ENCODE measurements at places on chromosomes 12 and 14.

DNA sequence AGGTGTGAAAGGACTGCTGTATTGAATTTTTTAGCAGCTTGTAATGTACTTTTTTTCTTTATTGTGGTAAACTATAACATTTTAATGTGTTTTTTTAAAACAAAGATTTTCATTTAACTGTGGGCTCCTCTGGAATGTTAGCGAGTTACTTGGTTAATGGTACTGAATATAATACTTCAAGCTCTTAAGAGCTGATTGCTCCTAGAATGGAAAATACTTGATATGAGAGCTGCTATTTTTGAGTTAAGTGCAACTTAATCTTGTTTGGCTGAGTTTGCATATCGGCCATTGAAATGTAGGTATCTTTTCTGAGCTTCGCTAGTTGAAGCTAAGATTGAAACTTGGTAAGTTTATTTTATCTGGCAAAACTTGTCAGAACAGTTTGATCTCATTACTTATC, 7.4 kb downstream of the TMBIM6 start:
- no peak for DNase-seq

- DNase-seq: no peak
Observed at GRCh38 chr14:65302571-65303189, 109.8 kb upstream of the FUT8 start.

GRCh38 chr12:124172636-124173035, 122.3 kb upstream of the RFLNA start:
- no peak for DNase-seq

DNA sequence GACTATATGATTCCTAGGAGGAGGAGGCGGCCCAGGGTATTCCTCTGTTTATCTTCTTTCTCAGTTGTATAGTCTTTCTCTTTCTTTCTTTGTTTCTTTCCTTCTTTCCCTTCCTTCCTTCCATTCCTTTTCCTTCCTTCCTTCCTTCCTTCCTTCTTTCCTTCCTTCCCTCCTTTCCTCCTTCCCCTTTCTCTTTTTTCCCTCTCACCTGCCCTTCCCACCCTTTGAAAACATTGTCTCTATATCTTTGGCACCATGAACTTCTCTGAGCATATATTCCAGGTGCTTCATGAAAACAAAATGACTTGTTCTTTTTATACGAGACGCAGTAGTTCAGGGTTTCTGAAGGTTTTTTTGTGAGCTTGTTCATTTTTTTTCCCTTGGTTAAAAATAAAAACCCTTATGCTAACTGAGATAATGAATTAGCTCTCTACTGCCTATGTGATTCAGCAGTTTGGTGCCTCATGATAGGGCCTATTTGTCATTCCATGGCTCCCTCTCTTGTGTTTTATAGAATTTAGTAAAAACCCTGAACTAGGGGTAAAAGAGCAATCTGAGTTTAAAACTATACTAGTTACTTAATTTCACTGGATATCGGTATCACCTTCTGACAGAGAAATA, 3.2 kb upstream of the TESPA1 start:
- no peak for DNase-seq

DNA sequence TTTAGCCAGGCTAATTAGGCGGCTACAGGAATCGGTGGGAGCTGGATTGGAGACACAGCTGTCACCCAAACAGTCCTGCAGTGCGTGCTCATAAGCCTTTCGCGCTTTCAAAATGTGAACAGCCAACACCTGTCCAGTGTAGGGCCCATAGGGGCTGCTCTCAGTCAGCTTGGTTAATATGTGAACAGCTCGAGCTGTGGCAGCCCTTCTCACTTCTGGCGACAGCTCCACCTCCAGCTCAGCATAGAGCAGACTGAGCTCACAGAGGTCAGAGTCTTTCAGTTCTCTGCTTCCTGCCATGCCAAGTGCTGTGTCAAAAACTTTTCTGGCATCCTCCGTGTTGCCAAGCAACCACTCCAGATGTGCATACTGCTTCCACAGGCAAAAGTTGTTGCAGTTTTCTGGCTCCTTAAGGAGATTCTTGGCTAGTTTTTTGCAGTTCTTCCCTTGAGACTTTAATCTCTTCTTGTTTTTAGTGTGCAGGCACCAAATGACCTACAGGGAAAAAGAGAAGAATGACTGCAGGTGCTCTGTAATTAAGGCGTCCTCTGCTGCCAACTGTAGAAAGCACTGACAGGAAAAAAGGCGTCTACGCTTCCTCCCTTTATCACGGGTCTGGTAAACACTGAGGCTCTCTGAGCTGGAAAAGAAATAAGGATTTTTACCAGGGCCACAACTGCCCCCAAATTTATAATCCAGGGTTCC, 32.5 kb downstream of the PSMC1 start:
- no peak for DNase-seq

DNA sequence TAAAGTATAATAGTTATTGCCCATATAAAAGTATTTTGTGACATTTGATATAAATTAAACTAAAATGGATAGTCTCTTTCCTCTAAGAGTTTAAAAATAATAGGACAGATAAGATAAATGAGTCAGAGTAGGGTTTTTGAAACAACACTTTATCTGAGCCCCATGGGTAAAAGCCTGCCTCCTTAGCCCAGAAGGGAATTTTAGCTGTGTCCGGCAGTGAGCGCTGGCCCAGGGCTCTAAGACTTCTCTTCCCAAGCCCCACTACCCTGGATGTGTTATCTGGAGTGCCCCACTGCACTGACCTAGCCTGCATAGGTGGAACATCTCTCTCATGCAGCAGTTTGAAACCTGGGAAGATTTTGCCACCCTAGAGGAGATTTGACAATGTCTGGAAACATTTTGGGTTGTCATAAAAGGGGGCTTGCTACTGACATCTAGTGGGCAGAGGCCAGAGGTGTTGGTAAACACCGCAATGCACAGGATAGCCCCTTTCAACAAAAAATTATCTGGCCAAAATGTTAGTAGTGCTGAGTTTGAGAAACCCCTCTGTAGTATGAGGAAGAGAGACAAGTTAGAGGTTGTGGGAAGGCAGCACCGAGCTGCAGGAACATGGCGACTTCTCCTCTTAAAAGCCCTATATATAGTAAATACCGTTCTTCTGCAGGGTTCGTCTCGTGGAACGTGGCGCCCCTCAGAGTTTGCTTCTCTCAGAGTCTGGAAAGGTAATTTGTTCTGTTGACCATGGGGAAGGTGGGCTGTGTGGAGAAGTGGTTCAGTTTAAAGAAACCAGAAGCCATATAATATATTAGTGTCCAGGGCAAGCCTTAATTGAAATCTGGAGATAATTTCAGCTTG, 29.3 kb upstream of the ATF1 start:
- DNase-seq: no peak

DNA sequence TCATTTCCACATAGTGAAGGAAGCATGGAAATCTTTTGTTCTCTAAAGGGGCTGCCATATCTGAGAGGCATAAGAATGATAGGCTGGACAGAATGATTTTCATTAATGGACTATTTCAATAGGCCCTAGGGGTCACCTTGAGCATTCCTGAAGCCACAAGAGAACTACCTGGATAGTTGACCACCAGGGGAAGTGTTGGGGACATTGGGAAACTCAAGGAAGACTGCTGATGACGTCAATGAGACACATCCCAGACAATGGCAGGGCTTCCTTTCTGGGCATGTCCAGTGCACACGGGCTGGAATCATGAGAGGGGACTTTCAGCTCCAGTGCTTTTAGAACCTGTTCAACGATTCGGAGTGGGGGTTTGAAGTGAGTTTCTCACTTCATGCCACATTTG, 48.8 kb upstream of the CHST11 start:
- DNase-seq: no peak

DNA sequence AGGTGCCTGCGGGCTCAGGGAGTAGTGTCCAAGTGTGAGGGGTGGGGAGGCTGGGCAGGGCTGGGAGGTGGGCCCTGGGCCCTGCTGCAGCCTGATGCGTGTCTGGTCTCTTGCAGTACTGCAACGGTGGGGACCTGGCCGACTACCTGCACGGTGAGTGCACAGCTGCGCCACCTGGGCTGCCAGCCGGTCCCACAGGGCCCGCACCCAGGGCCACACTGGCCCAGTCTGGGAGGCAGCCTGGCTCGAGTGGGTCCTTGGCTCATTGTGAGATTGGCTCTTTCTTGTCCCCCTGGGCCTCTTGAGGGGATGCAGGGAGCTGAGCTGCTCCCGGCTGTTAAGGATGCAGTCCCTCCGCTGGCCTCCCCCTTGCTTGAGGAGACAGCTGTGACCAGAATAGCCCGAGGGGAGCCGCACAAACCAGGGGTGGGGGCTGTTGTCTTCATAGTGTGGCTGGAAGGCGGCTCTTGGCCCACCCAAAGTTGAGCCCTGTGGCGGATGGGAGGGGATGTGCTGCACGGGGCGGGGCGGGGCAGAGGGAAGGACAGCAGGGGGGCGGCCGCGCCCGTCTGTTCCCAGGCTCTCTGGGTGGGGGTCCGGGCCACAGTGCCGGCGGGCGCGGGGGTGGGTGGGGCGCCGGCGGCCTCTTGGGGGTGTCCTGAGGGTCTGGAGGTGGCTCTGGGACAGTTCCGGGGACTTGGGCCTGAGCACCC, 13.1 kb downstream of the ULK1 start:
- DNase-seq: no peak

DNA sequence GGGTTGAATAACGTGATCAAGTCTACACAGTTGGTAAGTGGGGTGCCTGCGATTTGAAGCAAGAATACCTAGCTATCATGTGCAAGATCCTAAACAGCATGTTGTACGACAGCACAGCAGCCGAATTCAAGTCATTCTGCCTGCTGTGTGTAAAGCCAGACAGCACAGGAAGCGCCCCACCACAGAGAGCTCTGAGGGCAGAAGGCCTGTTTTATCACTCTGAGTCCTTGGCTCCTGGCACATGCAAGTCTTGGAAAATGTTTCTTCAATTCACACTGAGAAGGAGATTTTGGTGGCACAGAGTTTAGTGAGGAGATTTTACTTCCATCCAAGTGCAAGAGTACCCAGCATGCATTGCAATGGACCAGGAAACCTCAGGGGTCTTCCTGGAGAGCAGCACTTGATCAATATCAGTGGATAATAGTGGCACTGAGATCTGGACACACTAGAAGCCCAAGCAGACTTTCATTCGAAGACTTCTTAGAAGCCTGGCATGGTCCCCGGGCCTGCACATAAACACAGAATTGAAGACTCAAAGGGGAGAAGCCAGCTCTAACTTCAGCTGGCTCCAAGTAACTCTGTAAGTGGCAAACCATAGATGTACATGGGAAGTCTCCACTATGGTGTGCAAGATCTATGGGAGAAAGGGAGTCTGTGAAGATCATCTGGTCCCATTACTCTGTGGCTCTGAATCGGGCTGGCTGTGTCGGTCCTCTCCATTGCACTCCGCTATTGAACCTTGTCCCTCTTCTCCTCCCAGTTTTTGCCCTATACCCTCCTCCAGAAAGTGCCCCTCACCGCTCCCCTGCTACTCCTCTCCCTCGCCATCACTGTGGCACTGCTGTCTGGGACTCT, 1.5 kb upstream of the KRT1 start:
- peak; percentile 39 for DNase-seq

DNA sequence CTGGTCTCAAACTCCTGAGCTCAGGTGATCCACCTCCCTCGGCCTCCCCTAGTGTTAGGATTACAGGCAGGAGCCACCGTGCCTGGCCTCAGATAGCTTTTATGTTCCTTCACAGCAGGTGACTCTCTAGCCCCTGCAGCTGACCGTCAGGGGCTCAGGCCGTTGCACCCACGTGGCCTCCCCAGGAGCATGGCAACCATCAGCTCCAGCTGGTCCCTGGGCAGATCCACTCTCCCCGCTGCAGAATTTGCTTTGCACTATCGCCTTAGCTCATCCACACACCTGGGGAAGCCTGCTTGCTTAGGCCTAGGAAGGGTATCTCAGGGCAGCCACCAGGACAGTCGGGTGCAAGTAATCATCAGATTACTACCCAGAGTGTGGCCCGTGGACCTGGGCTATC, 62.6 kb downstream of the TSPAN9 start:
- no peak for DNase-seq

DNA sequence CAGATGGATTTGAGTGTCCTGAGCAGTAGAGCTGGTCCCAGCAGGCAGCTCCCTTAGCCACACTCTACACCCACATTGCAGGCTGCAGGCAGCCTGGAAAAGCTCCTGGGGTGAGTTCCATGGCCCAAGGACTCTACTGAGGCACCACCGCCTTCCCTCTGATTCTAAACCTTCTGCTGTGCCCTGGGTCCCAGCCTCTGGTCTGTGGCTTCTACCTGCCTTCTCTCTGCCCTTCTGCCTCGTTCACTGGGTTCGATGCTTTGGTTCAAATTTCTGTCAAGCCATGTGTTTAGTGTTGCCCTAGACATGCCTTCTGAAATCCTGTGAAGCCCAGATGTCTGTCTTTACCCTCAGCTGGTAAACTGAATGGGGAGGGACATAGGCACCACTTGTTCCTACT, 1.5 kb upstream of the FGF6 start:
- no peak for DNase-seq

- DNase-seq: no peak
Observed at GRCh38 chr12:8855891-8856290, 33.5 kb downstream of the A2ML1 start.

DNA sequence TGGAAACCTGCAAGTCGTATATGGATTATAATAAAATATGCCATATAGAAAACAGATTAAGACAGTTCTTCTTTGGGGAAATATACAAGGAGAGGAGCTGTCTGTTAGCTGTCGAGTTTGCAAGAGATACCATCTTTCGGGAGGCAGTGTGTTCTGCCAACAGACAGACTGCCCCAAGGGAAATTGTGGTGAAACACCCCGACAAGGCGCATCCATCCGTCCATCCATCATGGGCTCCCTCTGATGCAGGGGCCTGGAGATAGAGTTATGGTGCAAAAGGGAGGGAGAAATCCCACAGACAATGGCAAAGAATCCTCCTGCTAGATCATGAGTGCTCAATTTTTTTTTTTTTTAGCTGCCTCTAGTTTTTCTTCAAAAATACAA, 156.3 kb downstream of the DPF3 start:
- DNase-seq: no peak

DNA sequence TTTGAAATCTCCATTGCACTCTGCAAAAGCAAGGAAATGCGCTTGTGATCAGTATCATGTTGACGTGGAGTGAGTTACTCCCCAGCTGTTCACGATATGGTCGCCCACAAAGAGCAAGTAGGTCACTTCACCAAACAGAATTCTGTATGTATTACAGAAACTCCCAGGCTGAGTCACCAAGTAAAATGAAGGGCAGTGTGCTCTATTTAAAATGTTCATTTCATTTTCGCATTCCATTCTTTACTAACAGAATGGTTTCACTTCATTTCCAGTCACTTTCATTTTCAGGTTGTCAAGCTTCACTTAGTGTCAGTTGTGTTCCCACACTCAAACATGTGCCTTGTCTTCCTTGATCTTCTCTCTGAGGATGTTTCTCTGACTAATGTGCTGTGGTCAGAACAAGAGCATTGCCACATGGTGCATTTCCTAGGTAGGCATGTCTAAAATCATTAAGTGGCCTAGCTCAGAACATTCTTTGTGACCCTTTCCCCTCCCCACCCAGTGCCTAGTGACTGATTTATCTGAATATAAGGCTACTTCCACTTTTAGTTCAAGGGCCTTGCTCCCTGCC, 391.2 kb downstream of the RAD51B start:
- DNase-seq: peak; percentile 7

- DNase-seq: no peak
Observed at GRCh38 chr12:119885549-119885948, 8.4 kb upstream of the CIT start.

- no peak for DNase-seq
Observed at GRCh38 chr14:74502236-74503019, 8.9 kb downstream of the ISCA2 start.

All from activated CD4-positive, alpha-beta T cell treated with anti-CD3 and anti-CD28 coated beads, Interleukin-2, amount 50 U/mL, for 1 hour (primary cell).